ENCODE measurements at places on chromosomes 1 and 21.

DNA sequence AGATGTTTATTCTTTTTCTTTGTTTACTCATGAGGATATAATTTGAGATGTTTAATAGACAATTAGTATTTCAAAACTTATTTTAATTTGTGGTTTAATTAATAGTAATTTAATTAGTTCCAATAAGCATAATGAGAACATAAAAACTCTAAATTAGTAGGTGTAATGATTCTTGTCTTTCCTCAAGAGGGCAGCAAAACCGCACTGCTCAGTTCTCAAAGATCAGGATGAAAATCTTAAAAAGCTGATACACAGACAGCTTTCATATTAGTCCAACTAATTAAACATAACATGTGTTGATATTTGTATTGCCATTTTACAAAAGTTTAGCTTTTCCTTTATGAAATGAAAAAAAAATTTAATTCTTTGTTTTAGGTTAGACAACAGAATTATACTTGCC, 106.7 kb upstream of the C21orf91 start:
- no peak for DNase-seq

DNA sequence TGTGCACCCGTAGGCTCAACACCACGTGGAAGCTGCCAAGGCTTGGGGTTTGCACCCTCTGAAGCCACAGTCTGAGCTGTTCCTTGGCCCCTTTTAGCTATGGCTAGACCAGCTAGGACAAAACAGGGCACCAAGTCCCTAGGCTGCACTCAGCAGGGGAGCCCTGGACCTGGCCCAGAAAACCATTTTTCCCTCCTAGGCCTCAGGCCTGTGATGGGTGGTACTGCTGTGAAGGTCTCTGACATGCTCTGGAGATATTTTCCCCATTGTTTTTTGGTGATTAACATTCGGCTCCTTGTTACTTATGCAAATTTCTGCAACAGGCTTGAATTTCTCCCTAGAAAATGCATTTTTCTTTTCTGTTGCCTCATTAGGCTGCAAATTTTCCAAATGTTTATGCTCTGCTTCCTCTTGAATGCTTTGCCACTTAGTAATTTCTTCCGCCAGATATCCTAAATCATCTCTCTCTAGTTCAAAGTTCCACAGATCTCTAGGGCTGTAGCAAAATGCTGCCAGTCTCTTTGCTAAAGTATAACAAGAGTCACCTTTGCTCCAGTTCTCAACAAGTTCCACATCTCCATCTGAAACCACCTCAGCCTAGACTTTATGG, 69.0 kb upstream of the KRTAP19-8 start:
- DNase-seq = no peak

GRCh38 chr1:201568859-201569294, 29.9 kb downstream of the NAV1 start:
- DNase-seq = no peak

GRCh38 chr1:104456724-104457123, 707.0 kb downstream of the AMY1C start:
- DNase-seq = no peak

- DNase-seq = no peak
These were observed 8.9 kb downstream of the PTPN14 start for GRCh38 chr1:214542275-214543199.

GRCh38 chr1:160844447-160845232, 18.0 kb downstream of the CD244 start:
- no peak for DNase-seq

GRCh38 chr1:119438761-119439160, 23.8 kb downstream of the HSD3B2 start:
- no peak for DNase-seq

DNA sequence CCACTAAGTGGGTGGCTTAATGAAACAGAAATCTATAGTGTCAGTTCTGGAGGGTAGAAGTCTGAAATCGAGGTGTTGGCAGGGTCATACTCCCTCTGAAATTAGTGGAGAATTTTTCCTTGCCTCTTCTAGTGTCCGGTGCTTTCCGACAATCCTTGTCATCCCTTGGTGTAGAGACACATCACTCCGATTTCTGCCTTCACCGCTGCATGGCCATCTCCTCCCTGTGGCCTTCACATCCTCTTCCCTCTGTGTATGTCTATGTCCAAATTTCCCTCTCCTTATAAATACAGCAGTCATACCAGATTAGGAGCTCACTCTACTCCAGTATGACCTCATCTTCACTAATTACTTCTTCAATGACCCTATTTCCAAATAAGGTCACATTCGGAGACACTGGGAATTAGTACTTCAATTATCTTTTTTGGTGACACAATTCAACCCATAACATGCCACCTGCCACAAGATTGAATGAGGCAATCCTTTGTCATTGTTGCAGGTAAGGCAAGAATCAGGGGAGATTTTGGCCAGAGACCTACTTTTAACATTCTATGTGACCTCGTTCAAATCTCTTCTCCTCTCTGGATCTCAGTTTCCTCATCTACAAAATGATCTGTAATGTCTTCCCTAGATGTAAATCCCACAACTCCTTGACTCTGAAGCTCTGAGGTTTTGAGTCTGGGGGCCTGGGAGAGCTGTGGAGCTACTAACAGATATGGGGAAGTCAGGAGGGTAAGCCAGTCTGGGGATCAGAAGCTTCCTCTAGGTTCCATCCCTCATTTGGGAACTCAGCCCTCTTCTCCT, 16.1 kb downstream of the NAV1 start:
- DNase-seq = no peak

- DNase-seq = no peak
These were observed 67.2 kb downstream of the TLR5 start for GRCh38 chr1:223075834-223076233.

GRCh38 chr1:168960114-168960513, 146.4 kb upstream of the ATP1B1 start:
- no peak for DNase-seq

DNA sequence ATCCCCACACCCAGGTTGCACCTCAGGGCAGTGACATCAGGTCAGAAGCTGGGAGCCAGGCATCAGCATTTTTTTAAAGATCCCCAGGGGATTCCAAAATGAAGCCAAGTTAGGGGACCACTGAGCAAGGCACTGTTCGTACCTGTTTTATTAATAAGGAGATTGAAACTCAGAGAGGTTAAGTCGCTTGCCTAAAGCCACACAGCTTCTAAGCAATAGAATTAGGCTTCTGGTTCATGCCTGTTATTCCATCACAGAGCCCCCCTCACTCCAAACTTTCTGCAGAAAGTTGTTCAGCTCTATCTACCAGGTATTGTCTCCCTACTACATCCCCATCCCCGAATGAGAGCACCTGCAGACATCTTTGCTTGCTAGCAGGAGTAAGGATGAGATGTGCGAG, 28.7 kb downstream of the KCNN3 start:
- no peak for DNase-seq

GRCh38 chr1:161359291-161359690, 8.4 kb downstream of the CFAP126 start:
- no peak for DNase-seq

DNA sequence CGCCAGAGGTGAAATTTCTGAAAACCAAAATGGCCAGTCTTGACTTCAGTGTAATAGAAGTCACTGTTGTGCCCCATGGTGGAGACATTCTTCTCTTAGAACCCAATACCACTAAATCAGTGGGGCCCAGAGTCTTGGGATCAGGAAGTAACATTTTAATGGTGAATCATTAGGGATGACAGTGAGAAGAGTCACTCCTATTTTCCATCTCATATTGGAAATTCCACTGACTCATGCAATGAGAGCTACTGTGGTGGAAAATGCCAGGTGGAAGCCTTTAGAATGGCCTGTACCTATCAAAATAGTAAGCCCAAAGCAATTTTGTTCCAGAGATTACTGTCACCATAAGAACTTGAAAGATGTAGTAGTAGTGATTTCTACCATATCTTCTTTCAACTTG, 20.6 kb upstream of the PPM1J start:
- no peak for DNase-seq

- no peak for DNase-seq
These were observed 99.3 kb upstream of the ESRRG start for GRCh38 chr1:216822480-216822879.

DNA sequence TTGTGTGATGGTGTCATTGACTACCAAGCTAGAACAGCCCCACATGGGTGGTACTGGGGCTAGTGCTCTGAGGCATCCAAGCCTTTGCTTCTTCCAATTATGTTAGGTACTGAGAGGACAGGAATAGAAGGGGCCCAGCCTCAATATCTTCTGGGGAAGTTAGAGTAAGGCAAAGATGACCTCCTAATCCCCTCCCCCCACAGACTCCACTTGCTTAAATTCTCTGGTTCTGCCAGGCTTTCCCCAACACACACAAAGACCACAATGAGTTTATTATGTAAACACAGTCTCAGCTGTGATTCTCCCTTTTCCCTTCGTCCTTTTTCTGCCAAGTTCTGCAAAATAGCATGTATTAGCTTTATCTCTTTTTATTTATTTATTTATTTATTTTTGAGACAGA, 3.1 kb upstream of the TACSTD2 start:
- no peak for DNase-seq

DNA sequence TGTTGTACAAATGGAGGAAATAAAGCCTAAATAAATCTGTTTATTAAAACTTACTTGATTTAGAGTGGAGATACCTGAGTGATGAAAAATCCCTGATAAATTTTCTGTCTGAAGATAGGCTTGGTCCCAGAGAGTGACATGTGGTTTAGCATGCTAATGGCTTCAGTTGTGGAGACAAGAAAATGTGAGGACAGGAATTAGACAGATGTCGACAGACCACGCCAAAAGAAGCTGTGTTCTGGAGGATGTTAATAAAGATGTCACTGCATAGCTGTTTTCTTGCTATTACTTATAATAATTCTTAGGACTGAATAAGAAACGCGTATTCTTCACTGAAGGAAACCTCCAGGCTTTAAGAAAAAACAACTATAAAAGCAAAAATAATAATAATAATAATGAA, 154.9 kb downstream of the OLFM3 start:
- DNase-seq = no peak

- no peak for DNase-seq
These were observed 1.9 kb downstream of the ITPKB start for GRCh38 chr1:226736908-226737818.

DNA sequence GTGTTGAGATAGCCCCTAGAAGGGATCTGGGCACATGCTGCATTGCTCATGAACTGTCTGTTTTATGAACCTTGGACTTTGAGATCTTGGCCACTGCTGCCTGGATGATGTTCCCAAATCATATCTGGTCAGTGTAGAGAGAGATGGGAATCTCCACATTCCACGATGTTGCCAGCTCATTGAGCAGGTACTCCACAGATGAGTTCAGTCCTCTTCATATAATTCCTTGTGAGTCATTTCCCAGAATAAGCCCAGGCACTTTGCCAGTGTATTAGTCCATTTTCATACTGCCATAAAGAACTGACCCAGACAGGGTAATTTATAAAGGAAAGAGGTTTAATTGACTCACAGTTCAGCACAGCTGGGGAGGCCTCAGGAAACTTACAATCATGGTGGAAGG, 254.0 kb upstream of the RUNX1 start:
- DNase-seq = no peak

DNA sequence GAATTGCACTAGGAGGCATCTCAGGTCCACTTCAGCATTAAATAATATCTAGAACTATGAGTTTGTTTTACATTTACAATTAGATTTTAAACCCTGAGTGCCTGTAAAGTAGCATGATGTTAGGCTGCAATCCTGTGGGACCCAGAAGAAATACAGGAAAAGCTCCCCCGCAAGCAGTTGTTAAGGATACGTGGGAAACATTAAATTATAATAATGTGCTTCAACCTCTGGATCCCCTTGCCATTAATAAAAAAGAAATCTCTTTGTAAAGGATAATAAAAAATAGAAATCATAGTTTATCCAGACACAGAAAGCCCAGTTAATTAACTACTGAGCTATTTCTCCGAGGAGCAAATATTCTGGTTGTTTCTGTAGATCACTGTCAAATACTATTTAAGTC, 106.0 kb downstream of the PCNX2 start:
- no peak for DNase-seq

DNA sequence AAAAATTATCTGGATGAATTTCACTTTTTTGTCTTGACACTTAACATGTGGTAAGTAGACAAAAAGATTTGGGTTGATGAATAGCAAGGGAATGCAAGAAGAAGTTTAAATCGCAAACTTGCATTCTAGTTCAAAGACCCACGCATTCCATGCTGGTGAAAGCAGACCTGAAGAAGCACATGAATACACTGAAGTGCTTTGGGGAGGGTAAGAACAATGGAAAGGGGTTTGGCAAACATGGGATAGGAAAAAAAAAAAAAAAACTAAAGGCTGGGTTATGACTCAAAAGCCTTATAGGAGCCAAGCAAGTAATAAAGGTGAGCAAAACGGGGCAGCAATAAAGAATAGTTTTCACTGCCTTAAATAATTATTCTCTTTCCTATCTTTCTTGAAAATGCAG, 450.2 kb downstream of the LMO4 start:
- no peak for DNase-seq

DNA sequence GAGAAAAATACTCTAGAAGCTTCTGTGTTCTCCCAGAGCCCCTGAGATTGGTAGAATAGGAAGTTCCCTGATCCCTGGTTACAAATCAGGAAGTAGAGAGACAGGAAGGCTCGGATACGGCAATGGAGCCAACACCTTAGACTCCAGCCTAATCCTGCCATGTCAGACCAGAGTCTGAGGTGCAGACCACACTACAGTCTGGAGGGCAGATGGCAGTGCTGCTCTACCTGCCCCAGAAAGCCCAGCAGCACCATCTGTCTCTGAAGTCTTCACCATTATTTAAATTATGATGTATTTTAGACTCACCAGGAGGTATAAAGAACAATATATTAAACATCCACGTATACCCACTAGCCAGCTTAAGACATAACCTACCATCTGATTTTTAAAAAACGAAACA, 93.0 kb downstream of the MTR start:
- no peak for DNase-seq

DNA sequence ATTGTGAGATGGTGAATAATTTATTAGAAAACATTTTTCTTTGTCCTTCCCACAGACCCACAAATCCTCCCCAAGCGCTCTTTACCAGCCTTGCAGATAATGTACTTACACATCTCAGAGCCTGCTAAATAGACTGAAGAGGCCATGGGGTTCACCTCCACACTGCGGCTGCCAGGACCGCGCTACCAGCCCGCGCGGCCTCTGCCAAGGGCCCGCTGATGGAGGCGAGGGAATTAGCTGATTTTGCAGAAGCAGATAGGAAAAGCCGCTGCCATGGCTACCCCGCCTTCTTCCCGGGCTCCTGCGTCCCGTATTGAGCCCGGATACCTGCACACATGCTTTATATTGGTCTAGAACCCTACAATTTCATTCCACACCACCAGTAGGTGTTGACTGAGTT, 248.0 kb upstream of the FOXD3 start:
- no peak for DNase-seq

DNA sequence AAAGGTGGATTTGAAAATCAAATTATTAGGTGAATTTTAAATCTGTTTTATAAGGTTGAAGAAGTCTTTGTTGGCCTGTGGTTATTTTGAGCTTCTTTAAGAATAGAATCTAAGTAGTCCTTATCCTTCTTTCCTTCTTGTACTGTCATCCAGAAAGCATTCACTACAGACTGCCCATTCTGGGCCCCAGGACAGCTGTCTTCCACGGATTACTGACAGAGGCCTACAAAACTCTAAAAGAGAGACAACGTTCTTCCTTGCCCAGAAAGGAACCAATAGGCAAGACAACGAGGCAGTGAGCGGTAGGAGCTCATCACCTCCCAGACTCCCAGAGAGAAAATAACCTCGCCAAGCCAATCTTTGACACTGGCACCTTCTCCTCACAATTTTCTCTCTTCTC, 24.4 kb upstream of the PIGC start:
- no peak for DNase-seq

GRCh38 chr1:23528250-23528978, 2.6 kb downstream of the E2F2 start:
- peak; percentile 52 for DNase-seq

- DNase-seq = no peak
These were observed 31.3 kb downstream of the TRIM62 start for GRCh38 chr1:33150522-33150921.

GRCh38 chr21:31848326-31848985, 24.4 kb upstream of the HUNK start:
- no peak for DNase-seq

Data from stimulated activated CD4-positive, alpha-beta T cell treated with anti-CD3 and anti-CD28 coated beads, Interleukin-1b, Interleukin-23, amount 100 ng/mL, for 1 hour (primary cell).